Cardiac atrium fibroblast (primary cell): ENCODE measurements at places on chromosomes 6 and 20. TPM values are rescaled to one million over a fixed set of nuclear protein-coding genes. Genes with fewer than 3 reads are reported as not detected.

Gene TMEM200A
- total RNA-seq = 0.90 and 2.8 TPM in 2 replicates

Gene PERP
- 12.8 and 25.3 TPM in 2 replicates for total RNA-seq

Gene CTAGE9
- total RNA-seq = not detected in 2 replicates

Gene BMP2
- total RNA-seq = 2.5 and 4.7 TPM in 2 replicates

Gene CCN2
- total RNA-seq = 511 and 668 TPM in 2 replicates

Gene PM20D2
- 2.0 and 5.7 TPM in 2 replicates for total RNA-seq

Gene LY86
- not detected in 2 replicates for total RNA-seq

Gene GHRH
- not detected in 2 replicates for total RNA-seq

Gene FAM217A
- not detected in 2 replicates for total RNA-seq

Gene TDRD6
- not detected in 2 replicates for total RNA-seq

Gene PDE7B
- 41.0 and 49.5 TPM in 2 replicates for total RNA-seq

Gene TCP11
- total RNA-seq = not detected in 2 replicates

Gene KIF25
- not detected in 2 replicates for total RNA-seq

Gene IFNGR1
- total RNA-seq = 60.5 and 150 TPM in 2 replicates

Gene JPH2
- total RNA-seq = 1.6 TPM in 1 of 2 replicates, not detected in the other

Gene LRRC73
- total RNA-seq = 0.18 and 1.5 TPM in 2 replicates

Gene SRMS
- total RNA-seq = not detected in 2 replicates

Gene SRXN1
- total RNA-seq = 51.6 and 86.8 TPM in 2 replicates

Gene CALHM5
- total RNA-seq = 6.7 and 8.9 TPM in 2 replicates

Gene PXMP4
- 2.9 and 3.2 TPM in 2 replicates for total RNA-seq

Gene ZC3H12D
- total RNA-seq = 1.6 TPM in 1 of 2 replicates, not detected in the other

Gene SCRT2
- not detected in 2 replicates for total RNA-seq
